ENCODE measurements at places on chromosomes 5 and 9. TPM values are rescaled to one million over a fixed set of nuclear protein-coding genes. Genes with fewer than 3 reads are reported as not detected.

- no peak overlapping the region for H3K4me3 ChIP-seq
- H3K27ac ChIP-seq, result no peak overlapping the region
- no peaks in the 10 kb centered on the region for H3K36me3 ChIP-seq
- H3K27me3 ChIP-seq, result no peaks in the 10 kb centered on the region
Measured at GRCh38 chr5:56317923-56318561, 84.9 kb upstream of the ANKRD55 start.

GRCh38 chr5:107413754-107414153 is 257.0 kb downstream of the EFNA5 start:
- no peak overlapping the region for H3K4me3 ChIP-seq
- no peaks in the 10 kb centered on the region for H3K36me3 ChIP-seq
- H3K27me3 ChIP-seq, result no peaks in the 10 kb centered on the region
- no peaks in the 10 kb centered on the region for H3K4me1 ChIP-seq
- H3K27ac ChIP-seq, result no peak overlapping the region

- no peak overlapping the region for H3K27ac ChIP-seq
- no peaks in the 10 kb centered on the region for H3K36me3 ChIP-seq
- H3K27me3 ChIP-seq, result no peaks in the 10 kb centered on the region
- no peak overlapping the region for H3K4me3 ChIP-seq
Measured at GRCh38 chr5:177468685-177469628, 4.5 kb downstream of the DBN1 start.

The STPG3 gene
- total RNA-seq, result not detected

DNA sequence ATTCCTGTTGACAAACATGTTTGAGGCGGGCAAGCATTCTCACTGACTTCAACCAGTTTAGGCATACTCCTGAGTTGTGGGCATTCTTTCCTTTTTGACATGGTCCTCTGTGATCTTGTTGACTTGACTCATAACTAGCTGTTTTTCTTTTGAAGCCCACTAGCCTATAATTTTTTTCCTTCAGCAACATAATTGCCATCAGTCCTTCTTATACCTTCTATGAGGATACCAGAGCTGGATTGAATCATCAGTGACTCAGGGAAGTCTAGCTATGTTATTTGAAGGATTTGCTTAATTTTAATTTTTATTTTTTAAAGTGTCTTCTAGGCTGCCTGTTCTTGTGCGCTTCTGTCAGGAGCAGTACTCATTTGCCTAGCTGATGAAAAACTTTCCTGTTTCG is 259.5 kb downstream of the NR3C1 start:
- H3K27ac ChIP-seq, result no peak overlapping the region
- H3K4me1 ChIP-seq, result no peaks in the 10 kb centered on the region
- H3K36me3 ChIP-seq, result no peaks in the 10 kb centered on the region
- no peak overlapping the region for H3K4me3 ChIP-seq

DNA sequence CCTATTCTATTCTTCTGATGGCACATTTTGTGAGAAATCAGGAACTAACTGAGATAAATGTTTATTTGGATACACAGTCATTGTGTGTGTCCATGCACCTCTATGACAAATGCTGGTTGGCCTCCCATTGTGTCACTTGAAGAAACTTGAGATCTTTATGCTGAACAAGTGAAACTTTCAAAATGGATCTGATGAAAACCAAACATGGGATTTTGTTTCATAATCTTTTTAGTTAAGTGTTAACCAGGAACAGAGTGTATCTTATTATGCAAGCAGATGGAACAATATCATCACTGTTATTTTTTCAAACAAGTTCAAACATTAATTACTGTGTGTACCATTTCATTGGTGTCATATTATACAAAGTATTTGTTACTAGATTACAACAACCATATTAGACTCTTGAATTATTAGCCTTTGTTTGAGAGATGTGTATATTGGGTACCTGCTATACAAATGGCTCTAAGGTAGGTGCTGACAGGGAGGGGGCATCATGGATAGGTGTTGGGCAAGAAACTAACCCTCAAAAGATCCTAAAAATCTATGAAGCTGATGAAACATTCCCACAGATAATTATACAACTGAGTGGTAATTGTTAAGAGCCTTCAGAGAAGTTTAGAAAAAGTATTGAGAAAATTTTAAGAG is 159.8 kb downstream of the PALM2AKAP2 start:
- peak overlapping the region; percentile 67 for H3K27ac ChIP-seq
- no peak for DNase-seq
- H3K27me3 ChIP-seq, result no peaks in the 10 kb centered on the region
- no peaks in the 10 kb centered on the region for H3K4me1 ChIP-seq
- H3K36me3 ChIP-seq, result no peaks in the 10 kb centered on the region

DNA sequence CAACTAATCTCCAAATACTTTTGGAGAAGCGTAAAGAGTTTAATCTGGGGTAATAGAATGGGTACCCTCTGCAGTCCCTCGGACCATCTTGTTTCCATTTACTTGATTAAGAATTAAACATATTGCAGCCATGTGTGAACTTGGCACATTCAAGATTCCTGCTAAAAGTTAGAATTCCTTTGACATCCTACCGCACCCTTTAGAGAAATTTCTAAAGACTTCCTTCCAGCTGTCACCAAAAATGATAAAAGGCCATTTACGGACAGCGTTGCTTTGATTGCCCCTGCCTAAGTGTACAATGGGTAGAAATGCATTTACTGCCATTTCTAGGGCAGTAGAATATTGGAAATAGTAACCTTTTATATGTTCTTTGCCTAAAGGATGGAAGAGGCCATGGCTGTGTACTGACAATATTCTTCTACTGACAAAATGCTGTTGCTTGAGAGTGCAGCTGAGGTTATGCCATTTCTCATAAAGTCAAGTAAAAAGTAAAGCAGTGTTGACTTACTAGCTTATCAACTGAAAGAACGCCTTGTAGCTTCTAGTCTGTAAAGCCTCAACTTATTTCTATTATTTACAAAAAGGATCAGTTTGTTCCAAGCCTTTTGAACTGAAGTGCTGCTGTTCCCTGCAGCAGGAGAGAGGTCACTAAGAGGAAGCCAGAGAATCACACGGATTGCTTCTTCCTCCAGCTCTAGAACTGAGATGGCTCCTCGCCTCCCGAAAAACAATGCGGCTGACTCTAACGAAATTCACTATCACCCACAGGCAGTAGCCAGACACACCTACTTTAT is 139.8 kb upstream of the BASP1 start:
- no peak for DNase-seq
- H3K27me3 ChIP-seq, result no peaks in the 10 kb centered on the region

DNA sequence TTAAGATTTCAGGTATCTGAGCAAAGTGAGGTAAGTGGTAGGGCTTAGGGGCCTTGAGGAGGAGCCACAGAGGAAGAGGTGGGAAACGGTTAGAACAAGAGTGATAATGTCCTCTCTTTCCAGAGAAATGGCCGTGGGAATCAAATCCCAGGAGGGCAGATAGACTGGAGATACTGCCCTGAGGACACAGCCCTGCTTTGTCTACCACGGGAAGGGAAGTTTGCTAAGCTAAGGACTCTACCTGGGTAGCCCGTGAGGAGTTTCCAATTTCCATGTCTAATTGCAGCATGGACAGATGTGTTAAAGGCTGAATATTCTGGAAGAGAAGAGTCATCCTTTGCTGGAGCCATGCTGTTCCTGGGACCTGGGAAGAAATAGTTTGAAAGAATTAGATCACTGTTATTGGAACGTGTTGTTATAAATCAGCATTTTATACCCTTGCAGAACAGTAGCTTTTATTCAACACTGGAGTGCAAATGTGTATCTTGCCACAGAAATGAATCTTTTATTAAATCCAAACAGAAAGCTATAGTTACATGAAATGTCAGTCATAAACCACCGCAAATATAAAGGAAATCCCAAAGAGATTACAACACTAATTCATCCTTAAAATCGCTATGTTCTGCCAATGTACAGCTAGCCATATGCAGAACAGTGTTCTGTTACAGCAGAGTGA is 133.2 kb upstream of the LHFPL2 start:
- DNase-seq, result no peak
- H3K36me3 ChIP-seq, result no peaks in the 10 kb centered on the region
- H3K27ac ChIP-seq, result no peak overlapping the region
- H3K27me3 ChIP-seq, result no peaks in the 10 kb centered on the region
- H3K4me1 ChIP-seq, result no peaks in the 10 kb centered on the region
- no peak overlapping the region for H3K4me3 ChIP-seq

- H3K4me1 ChIP-seq, result no peaks in the 10 kb centered on the region
- no peak for DNase-seq
- no peak overlapping the region for H3K4me3 ChIP-seq
- no peaks in the 10 kb centered on the region for H3K36me3 ChIP-seq
- H3K27ac ChIP-seq, result no peak overlapping the region
Measured at GRCh38 chr5:76742583-76742982, 26.7 kb downstream of the F2R start.

The CCDC69 gene
- total RNA-seq, result 13.2 TPM

DNA sequence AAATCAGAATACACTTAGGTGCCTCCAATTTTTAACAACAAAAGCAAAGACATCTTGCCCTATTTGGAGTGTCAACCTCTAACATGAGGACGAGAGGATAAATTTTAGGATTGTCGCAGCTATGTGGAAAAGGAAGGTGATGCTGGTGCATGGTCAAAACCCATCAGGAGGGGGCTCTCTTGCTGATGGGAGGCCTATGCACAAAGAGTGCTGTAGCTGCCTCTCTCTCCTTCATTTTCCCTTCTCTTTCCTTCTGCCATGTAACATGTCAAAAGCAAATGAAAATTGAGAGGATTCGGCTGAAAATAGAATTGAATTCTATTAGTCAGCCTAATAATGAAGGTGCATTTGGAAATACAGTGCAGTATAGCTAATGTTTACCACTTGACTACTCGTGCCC is 578.7 kb upstream of the ZNF462 start:
- H3K4me3 ChIP-seq, result no peak overlapping the region
- no peaks in the 10 kb centered on the region for H3K36me3 ChIP-seq
- H3K27ac ChIP-seq, result no peak overlapping the region
- DNase-seq, result no peak
- no peaks in the 10 kb centered on the region for H3K4me1 ChIP-seq

DNA sequence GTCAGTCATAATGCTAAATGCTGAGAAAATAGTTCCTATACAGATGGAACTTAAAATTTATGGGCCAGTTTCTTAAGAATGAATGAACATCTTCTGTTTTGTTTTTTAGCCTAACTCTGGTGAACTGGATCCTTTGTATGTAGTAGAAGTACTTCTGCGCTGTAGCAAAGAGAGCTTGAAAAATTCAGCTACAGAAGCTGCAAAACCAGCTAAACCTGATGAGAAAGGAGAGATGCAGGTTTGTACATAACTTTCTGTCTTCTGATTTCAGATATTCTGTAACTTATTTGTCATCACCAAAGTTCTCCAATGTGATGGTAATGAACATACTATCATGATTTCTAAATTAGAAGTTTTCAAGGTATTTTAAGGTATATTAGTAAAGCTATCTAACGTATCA is 80.1 kb downstream of the MTREX start:
- no peak for DNase-seq
- no peaks in the 10 kb centered on the region for H3K36me3 ChIP-seq
- no peak overlapping the region for H3K27ac ChIP-seq
- H3K4me3 ChIP-seq, result no peak overlapping the region

GRCh38 chr5:114857941-114858551 is 311.7 kb downstream of the TRIM36 start:
- no peak overlapping the region for H3K4me3 ChIP-seq
- no peak overlapping the region for H3K27ac ChIP-seq
- no peak for DNase-seq
- no peaks in the 10 kb centered on the region for H3K4me1 ChIP-seq

- no peak overlapping the region for H3K27ac ChIP-seq
- H3K4me3 ChIP-seq, result no peak overlapping the region
- H3K36me3 ChIP-seq, result no peaks in the 10 kb centered on the region
- H3K27me3 ChIP-seq, result no peaks in the 10 kb centered on the region
- no peak for DNase-seq
Measured at GRCh38 chr5:119290161-119290569, 65.7 kb upstream of the TNFAIP8 start.

DNA sequence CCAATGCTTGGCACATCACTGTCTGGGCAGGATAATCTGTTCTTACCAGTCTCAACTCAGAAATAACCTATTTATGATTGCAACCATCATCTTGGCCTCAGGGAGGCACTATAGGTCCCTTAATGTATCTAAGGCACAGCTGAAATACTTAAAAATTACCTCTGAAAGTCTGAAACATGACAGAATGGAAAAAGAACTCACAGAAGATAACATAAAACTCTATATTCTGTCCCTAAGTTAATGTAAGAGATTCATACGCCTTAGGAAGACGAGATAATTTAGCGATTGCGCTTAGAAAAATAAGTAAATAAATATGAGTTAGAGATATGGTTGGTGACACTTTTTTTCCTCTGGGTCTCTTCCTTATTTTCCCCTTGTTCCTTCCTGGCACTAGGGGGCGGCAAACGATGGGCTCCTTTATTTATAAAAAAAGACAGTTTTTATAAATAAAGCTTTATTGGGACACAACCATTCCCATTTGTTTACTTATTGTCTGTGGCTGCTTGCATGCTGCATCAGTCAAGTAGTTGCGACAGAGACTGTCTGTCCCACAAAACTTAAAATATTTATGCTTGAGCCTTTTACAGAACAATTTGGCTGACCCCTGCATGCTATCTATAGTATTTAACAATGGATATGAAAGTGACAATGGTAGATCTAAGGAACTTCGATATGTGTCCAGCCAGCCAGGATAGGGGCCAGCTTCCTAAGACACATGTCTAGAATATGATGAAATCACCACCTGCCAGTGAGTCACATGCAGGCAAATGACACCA is 79.6 kb downstream of the PDE4D start:
- DNase-seq, result no peak
- peaks cover 7% of the 10 kb centered on the region for H3K4me1 ChIP-seq
- H3K27ac ChIP-seq, result no peak overlapping the region
- H3K4me3 ChIP-seq, result no peak overlapping the region
- no peaks in the 10 kb centered on the region for H3K36me3 ChIP-seq
- H3K27me3 ChIP-seq, result no peaks in the 10 kb centered on the region

DNA sequence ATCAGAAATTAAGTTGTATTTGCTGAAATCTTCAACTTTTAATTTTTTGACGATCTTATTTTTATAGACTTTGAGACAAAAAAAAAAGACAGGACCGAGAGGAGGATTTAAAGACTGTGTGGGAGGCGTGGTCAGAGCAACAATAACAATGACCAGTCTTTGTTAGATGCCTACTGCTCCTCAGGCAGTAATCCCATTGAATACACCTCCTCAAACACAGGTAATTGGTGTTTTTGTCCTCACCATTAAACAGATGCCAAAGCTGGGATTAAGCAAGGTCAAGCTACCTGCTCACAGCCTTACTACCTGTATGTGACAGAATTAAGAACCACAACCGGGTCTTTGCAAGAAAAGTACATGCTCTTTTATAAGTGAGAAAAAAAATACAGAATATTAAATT is 233.3 kb upstream of the GRAMD2B start:
- H3K27ac ChIP-seq, result no peak overlapping the region
- H3K36me3 ChIP-seq, result no peaks in the 10 kb centered on the region
- no peaks in the 10 kb centered on the region for H3K27me3 ChIP-seq
- DNase-seq, result no peak
- no peak overlapping the region for H3K4me3 ChIP-seq

All from right lobe of liver (tissue), 6 donors.